ENCODE measurements at places on chromosomes 3 and 15.

DNA sequence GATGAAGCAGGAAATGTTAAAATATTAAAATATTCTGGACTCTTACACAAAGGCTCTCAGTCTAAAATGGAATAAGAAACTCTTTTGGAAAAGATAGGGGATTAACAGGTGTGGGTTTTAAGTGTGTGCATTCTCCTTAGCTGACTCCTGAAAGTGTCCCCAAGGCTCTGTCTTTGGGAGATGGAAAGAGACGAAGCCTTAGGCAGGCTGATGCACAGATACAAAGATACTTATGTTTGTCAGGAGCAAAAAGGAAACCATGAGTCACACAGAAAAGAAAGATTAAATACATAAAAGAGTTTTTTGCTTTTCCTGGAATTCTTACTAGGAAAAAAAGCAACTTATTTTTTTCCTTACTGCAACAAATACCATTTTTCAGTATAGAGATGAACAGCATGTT is 23.8 kb upstream of the ABI3BP start:
- no peak for DNase-seq

- no peak for DNase-seq
Observed at GRCh38 chr3:82509951-82510603, 748.6 kb upstream of the GBE1 start.

DNA sequence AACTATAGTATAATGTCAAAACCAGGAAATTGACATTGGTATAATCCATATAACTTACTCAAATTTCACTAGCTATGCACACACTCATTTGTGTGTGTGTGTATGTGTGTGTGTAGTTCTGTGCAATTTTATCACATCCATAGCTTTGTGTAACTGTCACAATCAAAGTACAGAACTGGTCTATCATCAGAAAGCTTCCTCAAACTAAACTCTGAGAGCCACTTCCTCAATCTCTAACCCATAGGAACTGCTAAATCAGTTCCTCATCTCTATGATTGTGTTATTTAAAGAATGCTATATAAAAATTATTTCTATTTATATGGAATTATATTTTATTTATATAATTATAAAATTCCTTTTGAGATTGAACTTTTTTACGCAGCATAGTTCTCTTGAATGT is 18.1 kb downstream of the LNP1 start:
- DNase-seq: no peak

DNA sequence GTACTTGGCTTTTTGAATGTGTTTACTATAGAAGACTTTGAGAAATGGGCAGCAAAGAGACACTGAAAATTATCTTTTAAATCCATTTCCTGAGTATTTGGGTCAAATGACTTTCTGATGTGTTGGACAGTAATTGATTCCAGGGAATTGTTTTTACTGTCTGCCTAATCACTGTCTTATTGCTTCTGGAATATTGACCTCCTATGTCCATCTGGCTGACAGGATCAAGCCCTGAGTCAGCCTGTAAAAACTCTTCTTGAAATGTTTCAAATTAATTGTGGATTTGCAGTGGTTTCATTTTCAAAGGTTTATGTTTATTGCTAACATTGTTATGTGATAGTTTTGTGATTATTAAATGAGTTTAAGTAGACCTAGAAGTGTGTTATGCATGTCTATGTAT is 50.6 kb upstream of the MLF1 start:
- no peak for DNase-seq

DNA sequence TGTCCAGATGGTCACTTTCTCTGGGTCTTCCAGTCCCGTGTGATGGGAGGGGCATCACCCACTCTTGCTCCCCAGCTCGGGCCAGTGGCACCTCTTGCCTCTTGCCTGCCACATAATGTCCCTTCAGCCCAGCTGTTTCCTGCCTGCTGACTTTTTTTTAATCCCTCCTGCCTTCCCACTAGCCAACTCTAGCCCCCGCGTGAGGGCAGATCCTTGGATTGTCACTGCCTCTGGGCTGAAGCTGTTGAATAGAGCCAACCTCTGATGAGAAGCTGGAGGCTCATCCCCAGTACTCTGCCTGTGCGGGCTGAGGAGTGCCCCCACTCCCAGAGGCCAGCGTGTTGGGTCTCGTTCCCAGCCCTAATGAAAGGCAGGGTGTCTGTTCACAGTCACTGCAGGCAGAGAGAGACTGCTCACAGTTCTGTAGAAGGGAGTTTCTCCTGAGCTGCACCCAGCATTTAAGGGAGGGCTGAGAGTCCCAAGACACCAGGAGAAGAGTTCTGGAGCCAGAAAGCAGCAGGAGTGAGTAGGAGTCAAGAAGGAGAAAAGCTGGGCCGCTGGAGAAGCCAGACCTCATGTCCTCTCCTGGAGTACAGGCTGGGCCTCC is 30.1 kb upstream of the TIMP4 start:
- no peak for DNase-seq

- DNase-seq: no peak
Observed at GRCh38 chr15:78979456-78980320, 34.8 kb upstream of the CTSH start.

- no peak for DNase-seq
Observed at GRCh38 chr3:141235661-141236171, 4.1 kb downstream of the PXYLP1 start.

GRCh38 chr15:27399241-27399640 is 428.3 kb downstream of the GABRG3 start:
- DNase-seq: no peak

- DNase-seq: no peak
Observed at GRCh38 chr3:184440151-184440550, 60.3 kb downstream of the CHRD start.

- no peak for DNase-seq
Observed at GRCh38 chr3:16816048-16816780, 68.5 kb upstream of the PLCL2 start.

- DNase-seq: no peak
Observed at GRCh38 chr3:194738254-194739093, 52.8 kb downstream of the FAM43A start.

DNA sequence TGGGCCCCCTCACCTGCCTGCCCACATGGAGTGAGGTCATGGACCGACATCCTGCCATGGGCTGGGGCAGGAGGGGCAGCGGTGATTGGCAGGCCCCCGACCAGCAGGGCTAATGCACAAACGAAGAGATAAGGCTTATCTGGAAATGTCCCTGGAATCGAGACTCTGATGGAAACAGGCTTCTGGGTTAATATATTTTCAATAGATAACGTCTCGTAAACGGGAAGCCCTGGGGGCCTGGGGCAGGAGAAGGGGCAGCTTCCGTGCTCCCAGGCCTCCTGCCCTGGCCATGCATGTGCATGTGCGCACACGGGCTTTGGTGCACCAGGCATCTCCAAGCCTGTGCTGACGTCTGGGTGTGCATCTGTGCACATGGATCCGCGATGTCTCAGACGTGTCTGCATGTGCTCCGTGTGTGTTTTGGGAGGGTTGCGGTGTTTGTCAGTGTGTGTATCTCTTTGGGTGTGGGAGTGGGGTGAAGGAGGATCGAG is 55.1 kb downstream of the DNAJB8 start:
- no peak for DNase-seq

DNA sequence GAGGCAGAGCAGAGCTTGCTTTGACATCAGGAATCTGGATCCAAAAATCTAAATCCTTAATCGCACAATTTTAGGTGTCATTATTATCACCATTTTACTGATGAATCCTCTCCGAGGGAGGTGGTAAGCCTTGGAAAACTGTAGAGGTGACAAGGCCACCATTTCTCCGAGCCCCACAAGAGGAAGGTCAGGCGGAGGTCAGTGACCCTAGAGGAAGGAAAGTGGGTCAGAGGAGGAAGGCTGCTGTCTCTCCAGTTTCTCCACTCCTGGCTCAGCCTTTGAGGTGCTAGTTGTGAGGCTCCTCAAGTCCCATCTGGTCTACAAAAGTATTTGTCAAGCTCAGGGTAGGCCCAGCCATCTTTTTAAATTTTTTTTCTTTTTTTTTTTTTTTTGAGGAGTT is 3.2 kb downstream of the DVL3 start:
- no peak for DNase-seq

- no peak for DNase-seq
Observed at GRCh38 chr3:31187380-31187779, 292.9 kb upstream of the GADL1 start.

DNA sequence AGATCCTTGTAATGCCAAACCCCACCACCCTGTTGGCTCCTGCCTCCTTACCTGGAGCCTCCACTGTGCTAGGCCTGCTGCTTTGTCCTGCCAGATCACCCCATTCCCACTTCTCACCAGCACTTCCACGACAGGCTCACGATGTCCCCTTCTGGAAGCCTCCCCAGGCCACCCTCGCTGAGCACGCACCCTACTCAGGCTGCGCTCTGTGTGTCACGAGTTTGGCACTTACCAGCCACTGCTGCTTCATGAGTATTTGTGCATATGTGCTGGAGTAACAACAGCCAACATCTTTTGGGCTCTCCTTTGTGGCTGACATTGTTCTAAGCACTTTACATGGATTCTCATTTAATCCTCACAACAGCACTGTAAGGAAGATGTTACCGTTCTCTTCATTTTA is 58.1 kb downstream of the PDIA5 start:
- no peak for DNase-seq

Data from stimulated activated CD8-positive, alpha-beta memory T cell treated with anti-CD3 and anti-CD28 coated beads, Interleukin-4, amount 100 ng/mL, for 4 hours (primary cell).